ENCODE measurements at places on chromosomes 2 and 18. TPM values are rescaled to one million over a fixed set of nuclear protein-coding genes. Genes with fewer than 3 reads are reported as not detected.

FOXD4L1 gene
- total RNA-seq = 0.18 TPM

CLIP4 gene
- 22.1 TPM for total RNA-seq

KLF7 gene
- total RNA-seq = 36.7 TPM

RGPD4 gene
- 0.18 TPM for total RNA-seq

DNA sequence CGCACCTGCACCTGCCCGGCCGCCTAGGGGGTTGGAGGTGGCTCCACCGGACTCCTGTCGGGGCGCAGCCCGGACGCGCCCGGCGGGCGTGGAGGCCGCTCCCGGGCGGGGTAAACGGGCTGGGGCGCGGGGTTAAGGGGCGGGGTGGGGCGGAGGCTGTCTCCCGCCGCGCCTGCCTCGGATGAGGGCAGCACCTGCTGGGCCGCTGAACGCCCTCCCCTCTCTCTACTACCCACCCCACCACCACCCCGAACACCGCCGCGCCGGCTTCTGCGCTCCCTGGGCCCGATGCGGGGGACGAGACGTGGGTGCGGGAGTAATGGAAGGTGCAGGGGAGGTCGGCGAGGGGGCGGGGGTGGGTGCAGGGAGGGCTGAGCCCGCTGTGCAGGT, 224.8 kb upstream of the ID2 start:
- H3K27me3 ChIP-seq = no peaks in the 10 kb centered on the region
- no peak overlapping the region for H3K4me3 ChIP-seq
- H3K36me3 ChIP-seq = no peaks in the 10 kb centered on the region
- no peaks in the 10 kb centered on the region for H3K4me1 ChIP-seq
- DNase-seq = no peak

Measured in osteocyte (in vitro differentiated cells).